T-helper 17 cell (primary cell): ENCODE measurements at places on chromosomes 11 and 22.
A peak's percentile ranks its signal among the peaks of the same experiment; 100 is the strongest.

DNA sequence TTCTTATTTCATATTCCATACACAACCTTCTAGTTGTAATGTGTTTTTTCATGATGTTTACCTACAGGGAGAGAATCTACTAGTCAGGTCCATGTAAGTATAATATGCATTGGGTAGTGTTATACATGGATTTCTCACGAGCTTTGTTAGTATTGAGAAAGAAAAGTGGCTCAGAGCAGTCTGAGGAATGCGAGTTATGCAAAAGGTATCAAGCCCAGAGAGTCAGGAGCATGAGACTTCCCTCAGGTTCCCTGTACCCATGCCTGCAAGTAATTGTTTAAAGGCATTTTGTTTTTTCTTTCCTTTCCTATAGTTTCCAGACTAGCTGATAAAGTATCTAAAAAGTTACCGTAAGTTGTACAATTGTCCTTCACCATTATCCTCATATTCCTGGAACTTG lies 66.1 kb downstream of the STK33 start:
- H3K27ac ChIP-seq: no peak overlapping the region
- peaks cover 17% of the 10 kb centered on the region for H3K27me3 ChIP-seq
- no peak for DNase-seq
- H3K4me1 ChIP-seq: peaks cover 2% of the 10 kb centered on the region
- no peak overlapping the region for H3K4me3 ChIP-seq
- no peaks in the 10 kb centered on the region for H3K36me3 ChIP-seq

DNA sequence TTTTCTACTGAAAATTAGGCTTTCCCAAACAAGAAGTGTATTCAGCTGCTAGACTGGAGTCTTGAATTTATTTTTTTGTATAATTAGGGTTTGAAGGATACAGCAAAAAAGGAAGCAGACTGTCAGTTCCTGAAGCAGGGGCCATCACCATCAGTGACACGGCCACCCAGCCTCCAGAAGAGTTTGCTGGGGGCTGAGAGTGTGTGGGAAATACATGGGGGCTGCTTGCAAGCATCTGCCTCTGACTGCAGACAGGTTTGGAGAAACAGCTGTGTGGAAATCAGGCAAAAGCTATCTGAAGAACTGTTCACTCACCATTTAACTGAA lies 23.0 kb downstream of the FZD4 start:
- H3K36me3 ChIP-seq: no peaks in the 10 kb centered on the region
- no peaks in the 10 kb centered on the region for H3K27me3 ChIP-seq
- no peak overlapping the region for H3K4me3 ChIP-seq
- no peak for DNase-seq

- H3K4me1 ChIP-seq: no peaks in the 10 kb centered on the region
- H3K4me3 ChIP-seq: no peak overlapping the region
- no peaks in the 10 kb centered on the region for H3K36me3 ChIP-seq
- H3K27ac ChIP-seq: no peak overlapping the region
Measured at GRCh38 chr11:120056301-120057027, 81.4 kb downstream of the TRIM29 start.

GRCh38 chr11:119599864-119600541 lies 129.0 kb downstream of the NECTIN1 start:
- H3K4me3 ChIP-seq: no peak overlapping the region
- peaks cover 51% of the 10 kb centered on the region for H3K27me3 ChIP-seq
- H3K4me1 ChIP-seq: no peaks in the 10 kb centered on the region
- H3K36me3 ChIP-seq: no peaks in the 10 kb centered on the region

GRCh38 chr11:95790933-95791708 lies 823 bp downstream of the CEP57 start:
- peaks cover 44% of the 10 kb centered on the region for H3K4me1 ChIP-seq
- peak overlapping the region; percentile 97 for H3K4me3 ChIP-seq
- peak overlapping the region; percentile 99 for H3K27ac ChIP-seq
- no peaks in the 10 kb centered on the region for H3K27me3 ChIP-seq

DNA sequence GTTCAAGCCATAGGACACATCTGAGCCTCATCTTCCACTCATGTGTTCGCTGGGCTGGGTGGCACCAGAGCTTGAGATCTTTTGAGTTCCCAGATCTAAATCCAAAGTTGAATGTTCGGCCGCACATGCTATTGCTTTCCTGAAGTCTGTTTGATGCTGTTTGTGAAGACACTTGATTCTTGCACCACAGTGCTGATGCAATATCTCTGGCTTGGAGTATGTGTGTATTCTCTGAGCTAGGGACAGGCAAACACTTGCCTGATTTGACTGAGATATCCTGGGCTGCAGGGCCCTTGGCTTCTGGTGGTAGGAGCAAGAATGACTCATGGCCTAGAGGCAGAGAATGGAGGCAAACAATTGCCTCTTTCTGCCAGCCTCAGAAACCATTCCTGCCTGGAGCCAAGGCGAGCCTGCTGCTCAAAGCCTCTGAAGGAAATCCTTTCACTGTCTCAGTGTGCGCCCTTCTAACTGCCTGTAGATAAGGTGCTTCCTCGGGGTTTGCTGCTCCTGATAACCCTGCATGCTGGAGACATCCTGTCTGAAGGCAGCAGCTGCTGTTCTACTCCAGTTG lies 73.0 kb downstream of the CYB5R2 start:
- no peaks in the 10 kb centered on the region for H3K27me3 ChIP-seq
- H3K4me3 ChIP-seq: no peak overlapping the region
- no peak overlapping the region for H3K27ac ChIP-seq
- DNase-seq: no peak
- H3K4me1 ChIP-seq: peaks cover 12% of the 10 kb centered on the region

DNA sequence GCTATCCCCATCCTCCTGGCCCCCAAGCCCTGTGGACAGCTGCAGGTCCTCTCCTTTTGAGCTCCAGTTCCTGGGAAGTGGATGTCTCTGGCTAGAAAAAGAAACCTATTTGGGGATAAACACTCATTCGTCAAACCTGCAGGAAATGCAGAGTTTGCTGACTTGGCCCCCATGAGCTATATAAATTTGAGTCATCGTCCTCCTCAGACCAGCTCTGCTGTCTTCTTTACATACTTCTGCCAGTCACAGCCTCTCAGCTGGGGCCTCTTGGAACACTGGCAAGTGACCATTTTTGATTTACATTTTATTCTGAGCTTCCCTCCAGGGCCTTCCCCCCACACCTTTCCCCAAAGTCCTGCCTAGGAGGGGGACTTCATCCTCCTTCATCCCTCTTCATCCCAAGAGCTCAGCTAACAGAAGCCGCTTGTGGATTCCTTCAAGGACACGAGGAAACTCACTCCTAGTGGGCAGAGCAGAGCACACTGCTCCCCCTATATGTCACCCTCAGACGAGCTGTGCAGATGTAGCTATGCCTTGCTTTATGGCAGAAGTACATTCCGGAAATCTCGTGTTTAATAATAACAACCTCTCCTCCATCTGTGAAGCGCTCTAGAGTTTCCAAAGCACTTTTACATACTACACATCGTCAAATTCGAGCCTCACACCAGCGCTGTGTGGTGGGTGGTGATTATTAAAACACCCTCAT lies 131.8 kb downstream of the FEZ1 start:
- H3K27me3 ChIP-seq: peaks cover 44% of the 10 kb centered on the region
- no peaks in the 10 kb centered on the region for H3K36me3 ChIP-seq
- no peaks in the 10 kb centered on the region for H3K4me1 ChIP-seq
- no peak overlapping the region for H3K4me3 ChIP-seq
- H3K27ac ChIP-seq: no peak overlapping the region

- H3K36me3 ChIP-seq: no peaks in the 10 kb centered on the region
- H3K27me3 ChIP-seq: no peaks in the 10 kb centered on the region
- H3K27ac ChIP-seq: no peak overlapping the region
- DNase-seq: no peak
Measured at GRCh38 chr22:23109441-23109978, 32.3 kb downstream of the RSPH14 start.

DNA sequence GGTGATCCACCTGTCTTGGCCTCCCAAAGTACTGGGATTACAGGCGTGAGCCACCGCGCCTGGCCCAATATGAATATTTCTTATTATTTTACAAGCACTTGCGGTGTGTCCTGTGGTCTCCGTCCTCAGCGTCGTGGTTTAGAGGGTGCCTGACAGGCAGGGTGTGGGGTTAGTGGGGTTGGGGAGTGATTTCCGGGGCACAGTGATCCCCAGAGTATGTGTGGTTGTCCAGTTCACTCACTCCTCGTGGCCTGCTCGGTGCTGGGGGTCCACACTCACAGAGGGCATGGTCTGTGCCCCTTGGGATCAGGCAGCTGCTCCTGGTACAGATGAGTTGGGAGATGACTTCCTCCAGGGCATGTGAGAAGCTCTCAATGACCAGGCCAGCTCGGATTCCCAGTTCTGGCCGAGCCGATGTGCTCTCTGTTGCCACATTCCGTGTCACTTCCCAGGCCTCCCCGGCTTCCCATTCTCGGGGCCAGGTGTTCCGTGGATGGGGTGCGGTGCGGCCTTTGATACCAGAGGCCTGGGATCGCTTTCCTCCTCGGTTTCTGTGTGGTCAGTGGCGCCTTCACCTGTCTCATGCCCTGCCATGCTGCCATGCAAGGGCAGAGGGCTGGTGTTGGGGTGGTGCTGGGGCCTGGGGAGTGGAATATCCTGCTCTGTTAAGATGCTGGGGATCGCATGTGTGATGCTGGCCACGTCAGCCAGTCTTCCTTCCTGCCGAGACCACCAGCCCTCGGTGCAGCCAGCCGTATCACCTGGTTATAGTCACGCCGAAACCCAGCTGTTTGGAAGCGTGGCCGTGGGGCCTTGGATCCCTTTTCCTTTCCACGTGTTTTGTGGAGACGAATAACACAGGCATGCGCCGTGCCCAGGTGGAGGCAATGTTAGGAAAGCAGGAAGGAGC lies 39.6 kb downstream of the PARVB start:
- no peak for DNase-seq
- H3K4me1 ChIP-seq: peaks cover 8% of the 10 kb centered on the region
- peak overlapping the region; percentile 28 for H3K4me3 ChIP-seq
- no peaks in the 10 kb centered on the region for H3K36me3 ChIP-seq
- H3K27me3 ChIP-seq: peaks cover 4% of the 10 kb centered on the region
- H3K27ac ChIP-seq: peak overlapping the region; percentile 16

GRCh38 chr11:47560426-47560825 lies 5.0 kb upstream of the PTPMT1 start:
- H3K27me3 ChIP-seq: no peaks in the 10 kb centered on the region
- peaks cover 6% of the 10 kb centered on the region for H3K4me1 ChIP-seq
- H3K4me3 ChIP-seq: no peak overlapping the region
- no peak for DNase-seq
- H3K27ac ChIP-seq: no peak overlapping the region

GRCh38 chr11:126597041-126597440 lies 241.6 kb downstream of the ST3GAL4 start:
- no peak for DNase-seq
- H3K4me1 ChIP-seq: peaks cover 2% of the 10 kb centered on the region
- H3K27ac ChIP-seq: no peak overlapping the region
- H3K36me3 ChIP-seq: no peaks in the 10 kb centered on the region

- peak overlapping the region; percentile 86 for H3K27ac ChIP-seq
- DNase-seq: no peak
- H3K27me3 ChIP-seq: peaks cover 3% of the 10 kb centered on the region
- no peaks in the 10 kb centered on the region for H3K36me3 ChIP-seq
Measured at GRCh38 chr11:128544471-128545051, 42.8 kb downstream of the ETS1 start.

DNA sequence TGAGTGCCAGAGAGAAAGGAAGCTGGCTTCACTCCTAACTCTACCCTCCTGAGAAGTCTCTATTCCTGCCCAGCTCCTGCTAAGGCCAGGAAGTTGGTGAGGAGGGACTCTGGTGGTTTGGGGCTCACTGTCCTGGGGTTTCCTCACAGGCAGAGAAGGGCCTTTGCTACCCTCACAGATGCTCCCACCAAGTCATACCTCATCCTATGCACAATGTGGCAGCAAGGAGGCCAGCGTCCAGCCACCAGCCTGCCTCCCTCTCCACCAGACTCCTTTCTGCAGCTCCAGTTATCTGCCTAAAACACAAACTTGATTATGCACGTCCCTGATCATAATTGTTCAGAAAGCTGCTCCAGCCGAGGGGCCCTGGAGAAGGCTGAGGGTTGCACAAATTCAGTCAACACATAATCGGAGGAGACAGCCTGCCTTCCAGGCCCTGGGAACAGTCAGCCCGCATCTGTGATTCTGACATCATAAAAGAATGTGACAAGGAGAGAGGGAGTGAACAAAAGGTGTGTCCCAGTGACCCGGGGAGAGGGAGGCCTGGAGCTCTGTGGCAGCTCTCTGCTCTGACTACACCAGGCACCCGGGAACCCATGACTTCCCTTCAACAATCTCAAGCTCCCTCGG lies 28.8 kb downstream of the DKK3 start:
- H3K4me1 ChIP-seq: peaks cover 9% of the 10 kb centered on the region
- H3K4me3 ChIP-seq: no peak overlapping the region
- no peak for DNase-seq
- no peaks in the 10 kb centered on the region for H3K36me3 ChIP-seq
- peaks cover 11% of the 10 kb centered on the region for H3K27me3 ChIP-seq

- H3K27me3 ChIP-seq: peaks cover 6% of the 10 kb centered on the region
- H3K4me3 ChIP-seq: no peak overlapping the region
- H3K36me3 ChIP-seq: no peaks in the 10 kb centered on the region
- DNase-seq: no peak
Measured at GRCh38 chr11:30107899-30108298, 91.1 kb upstream of the KCNA4 start.

DNA sequence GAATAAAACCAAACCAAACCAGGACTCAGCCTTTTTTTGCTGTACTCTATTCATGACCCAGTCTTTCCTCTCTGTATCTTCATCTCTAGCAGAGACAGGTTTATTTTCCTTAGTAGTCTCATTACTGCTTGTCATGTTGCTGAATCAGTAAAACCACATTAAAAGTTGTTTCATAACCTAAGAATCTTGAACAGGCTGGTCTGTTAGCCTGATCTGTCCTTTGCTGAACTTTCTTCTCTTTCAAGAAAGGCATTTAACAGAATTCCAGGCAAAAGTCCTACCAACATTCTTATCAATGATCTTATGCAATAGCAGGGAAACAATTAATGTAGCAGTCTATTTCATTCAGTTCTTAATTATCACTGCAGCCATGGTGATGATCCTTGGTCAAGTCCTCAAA lies 197.7 kb downstream of the CASP12 start:
- H3K4me1 ChIP-seq: peaks cover 30% of the 10 kb centered on the region
- H3K4me3 ChIP-seq: no peak overlapping the region
- H3K36me3 ChIP-seq: no peaks in the 10 kb centered on the region
- H3K27ac ChIP-seq: peak overlapping the region; percentile 82

GRCh38 chr22:31367426-31367825 lies 21.3 kb upstream of the PATZ1 start:
- H3K27me3 ChIP-seq: no peaks in the 10 kb centered on the region
- H3K36me3 ChIP-seq: no peaks in the 10 kb centered on the region
- H3K4me3 ChIP-seq: no peak overlapping the region
- no peak for DNase-seq
